ENCODE measurements at places on chromosomes 2 and 18.

DNA sequence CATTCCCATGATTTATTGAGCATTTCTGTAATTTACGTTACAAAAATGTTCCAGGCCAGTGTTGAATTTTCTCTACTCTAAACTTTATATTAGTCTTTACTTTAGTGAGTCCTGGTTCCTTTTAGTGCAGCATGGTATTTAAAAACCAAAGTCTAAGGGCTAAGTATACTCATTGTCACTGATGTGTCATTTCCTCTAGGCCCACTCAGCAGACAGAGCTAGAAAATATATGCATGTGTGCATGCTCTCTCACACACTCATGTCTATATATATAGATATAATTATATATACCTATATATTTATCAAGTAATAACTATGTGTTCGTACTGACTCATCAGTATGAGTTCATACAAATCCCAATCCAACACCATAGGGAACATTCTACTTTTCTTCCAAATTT, 132.5 kb upstream of the SLC8A1 start:
- no peak for DNase-seq

DNA sequence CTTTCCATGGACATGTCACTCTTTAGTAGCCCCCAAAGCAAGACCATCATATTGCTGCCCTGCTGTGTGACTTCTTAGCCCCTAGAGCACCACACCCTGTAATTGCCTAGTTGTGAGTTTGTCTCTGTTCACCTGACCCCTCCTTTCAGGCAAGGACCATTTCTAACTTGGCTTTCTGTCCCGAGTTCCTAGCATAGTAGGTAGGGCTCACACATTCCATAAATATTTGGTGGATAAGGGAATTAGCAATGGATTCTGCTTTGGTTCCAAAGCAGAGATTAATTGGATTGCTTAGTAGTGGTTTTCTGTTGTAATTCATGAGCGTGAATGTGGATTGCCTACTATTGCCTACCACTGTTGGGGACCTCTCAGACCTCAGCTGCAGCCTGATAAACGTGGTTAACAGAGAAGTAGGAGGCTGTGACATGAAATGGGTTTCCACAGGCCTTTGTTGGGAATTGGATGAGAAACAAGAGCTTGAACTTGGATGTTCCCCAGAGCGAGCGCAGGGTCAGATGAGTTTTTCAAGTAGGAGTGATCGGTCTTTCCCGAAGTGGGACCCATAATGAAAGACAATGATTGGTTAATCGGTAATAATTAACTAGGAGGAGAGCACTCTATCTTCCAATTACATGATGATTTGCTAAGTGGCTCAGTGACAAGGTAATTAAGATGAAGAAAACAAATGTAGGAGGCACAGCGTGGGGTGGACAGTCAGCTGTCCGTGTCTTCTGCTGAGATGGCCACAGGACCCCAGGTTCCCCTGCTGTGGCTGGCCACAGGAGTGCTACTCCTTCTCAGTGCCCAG, 13.4 kb upstream of the UGT1A1 start:
- no peak for DNase-seq

GRCh38 chr2:118492335-118492734, 355.1 kb downstream of the EN1 start:
- no peak for DNase-seq

DNA sequence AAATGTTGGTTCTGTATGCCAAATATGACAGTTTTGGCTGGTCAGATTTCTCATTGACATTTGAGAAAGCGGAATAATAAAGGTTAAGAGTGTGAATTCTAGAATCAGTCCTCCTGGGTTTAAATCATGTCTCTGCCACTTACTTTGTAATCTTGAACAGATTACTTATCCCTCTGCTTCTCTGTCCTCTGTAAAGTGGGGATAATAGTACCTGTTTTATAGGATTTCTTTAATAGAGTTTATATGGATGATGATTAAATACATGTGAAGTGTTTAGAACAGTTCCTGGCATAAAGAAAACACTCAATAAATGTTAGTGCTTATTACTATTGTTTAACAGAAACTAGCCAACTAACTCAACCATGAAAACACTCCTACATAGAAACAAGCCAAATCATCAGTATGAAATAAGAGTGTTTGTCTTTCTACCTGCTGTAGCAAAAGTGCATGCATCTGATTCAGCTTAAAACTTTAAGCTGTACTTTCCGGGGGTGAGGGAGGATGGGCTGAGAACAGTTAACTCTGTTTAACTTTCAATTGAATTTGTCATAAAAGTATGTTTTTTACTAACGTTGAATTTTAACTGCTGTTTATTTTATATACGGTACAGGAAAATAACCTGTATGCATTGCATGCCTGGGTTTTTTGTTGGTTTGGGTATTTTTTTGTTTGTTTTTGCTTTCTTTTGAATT, 6.8 kb downstream of the HTR2B start:
- no peak for DNase-seq

GRCh38 chr2:106085181-106085940, 108.7 kb downstream of the UXS1 start:
- DNase-seq: no peak

Measured in cortex of kidney (tissue), 1 donor.